Left hindlimb (tissue), 1 donor: ENCODE measurements at places on chromosomes 1 and 21.
A peak's percentile ranks its signal among the peaks of the same experiment; 100 is the strongest.

DNA sequence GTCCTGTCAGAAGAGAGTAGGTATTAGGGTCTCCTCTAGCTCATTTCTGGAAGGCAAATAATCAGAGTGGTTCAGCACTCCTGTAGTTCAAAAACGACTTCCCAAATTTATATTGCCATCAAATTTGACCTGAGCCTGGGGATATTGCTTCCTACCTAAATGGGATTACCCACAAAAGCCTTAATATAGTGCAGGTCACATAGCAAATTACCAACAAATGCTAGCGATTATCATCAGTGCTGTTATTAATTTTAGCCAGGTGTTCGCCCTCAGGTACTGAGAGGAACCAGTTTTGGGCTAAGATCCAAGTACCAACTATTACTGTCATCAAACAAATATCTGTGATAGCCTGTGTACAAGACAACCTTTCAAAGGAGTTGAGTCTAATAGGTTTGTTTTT, 661.8 kb upstream of the PTBP2 start:
- DNase-seq, result no peak

DNA sequence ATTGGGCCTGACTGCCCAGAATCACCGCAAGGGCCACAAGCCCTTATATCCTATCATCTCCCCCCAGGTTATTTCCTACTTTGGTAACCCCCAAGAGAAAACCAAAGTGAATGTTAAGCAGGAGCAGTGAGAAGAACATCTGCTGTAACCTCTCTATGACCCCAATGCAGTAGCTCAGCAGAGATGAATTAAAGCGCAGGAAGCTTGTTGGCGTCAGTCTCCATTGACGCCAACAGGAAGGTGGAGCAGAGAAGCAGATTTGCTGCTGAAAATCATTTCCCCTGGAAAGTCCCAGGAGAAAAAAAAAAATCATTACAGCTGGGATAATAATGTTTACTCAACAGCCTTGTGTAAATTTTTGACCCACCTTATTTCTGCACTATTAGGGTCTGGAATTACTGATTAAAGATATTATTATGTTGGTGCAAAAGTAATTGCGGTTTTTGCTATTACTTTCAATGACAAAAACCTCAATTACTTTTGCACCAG, 33.2 kb upstream of the FAM163A start:
- peak; percentile 60 for DNase-seq

DNA sequence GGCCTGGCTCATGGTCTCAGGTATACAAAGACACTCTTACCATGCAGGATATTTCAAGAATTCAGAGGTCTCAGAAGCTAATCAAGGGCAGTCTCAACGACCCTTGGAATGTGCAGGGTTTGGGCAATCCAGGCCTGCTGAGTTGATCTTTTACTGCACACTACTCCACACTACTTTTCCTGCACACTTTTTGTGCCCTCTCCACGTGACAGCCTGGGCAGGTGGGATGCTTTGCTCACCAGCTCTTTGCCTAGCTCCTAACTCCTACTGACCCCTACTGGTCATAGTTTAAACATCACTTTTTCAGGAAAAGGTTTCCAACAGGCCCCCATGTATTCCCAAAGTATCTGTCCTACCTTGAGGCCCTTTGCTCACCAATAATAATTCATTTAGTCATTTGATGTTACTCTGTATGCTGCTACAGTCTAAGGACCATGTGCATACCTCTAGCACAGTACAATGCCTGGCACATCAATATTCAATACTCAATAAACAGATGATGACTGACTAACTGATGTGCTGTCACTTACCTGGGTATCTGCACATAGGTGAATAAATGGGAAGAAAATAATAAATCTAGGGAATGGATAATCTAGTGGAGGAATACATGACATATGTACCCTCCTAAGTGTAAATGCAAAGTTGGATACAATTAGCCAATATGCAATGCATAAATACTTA, 9.6 kb downstream of the DUSP23 start:
- no peak for DNase-seq

- DNase-seq, result no peak
These were observed 11.9 kb upstream of the RXRG start for GRCh38 chr1:165456861-165457260.

- DNase-seq, result no peak
These were observed 9.3 kb upstream of the FCAMR start for GRCh38 chr1:206979379-206980043.

DNA sequence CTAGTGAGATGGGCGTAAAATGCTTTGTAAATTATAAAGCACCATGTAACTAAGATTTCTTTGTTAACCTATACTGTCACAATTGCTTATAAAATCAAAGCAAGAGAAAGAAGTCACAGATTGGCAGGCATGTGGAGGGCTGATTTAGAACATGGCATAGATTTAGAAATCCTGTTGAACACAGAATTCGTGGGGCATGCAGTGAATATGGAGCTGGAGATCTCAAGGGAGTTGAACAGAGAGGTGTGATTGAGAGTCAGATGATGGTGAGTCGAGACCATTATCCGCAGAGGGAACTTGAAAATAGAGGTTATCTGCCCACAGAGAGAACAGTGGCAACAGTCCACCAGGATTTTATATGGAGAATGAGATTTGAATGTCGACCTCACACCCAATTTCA, 27.6 kb downstream of the PBX1 start:
- no peak for DNase-seq

DNA sequence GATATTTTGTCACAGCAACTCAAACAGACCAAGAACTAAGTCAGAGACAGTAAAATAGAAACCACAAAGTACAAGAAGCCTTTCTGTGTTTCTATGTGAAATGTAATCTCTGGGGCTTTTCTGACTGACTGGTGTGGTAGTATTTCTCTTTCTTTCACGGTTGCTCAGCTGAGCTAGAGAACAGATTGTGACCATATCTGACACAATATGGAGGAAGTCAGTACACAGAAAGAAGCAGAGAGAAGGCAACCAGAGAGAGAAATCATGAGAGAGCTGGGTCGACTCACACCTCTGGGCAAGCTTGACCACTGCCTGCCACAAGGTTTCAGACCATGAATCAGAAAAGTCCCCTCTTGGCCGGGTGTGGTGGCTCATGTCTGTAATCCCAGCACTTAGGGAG, 208.9 kb upstream of the GREM2 start:
- DNase-seq, result no peak

DNA sequence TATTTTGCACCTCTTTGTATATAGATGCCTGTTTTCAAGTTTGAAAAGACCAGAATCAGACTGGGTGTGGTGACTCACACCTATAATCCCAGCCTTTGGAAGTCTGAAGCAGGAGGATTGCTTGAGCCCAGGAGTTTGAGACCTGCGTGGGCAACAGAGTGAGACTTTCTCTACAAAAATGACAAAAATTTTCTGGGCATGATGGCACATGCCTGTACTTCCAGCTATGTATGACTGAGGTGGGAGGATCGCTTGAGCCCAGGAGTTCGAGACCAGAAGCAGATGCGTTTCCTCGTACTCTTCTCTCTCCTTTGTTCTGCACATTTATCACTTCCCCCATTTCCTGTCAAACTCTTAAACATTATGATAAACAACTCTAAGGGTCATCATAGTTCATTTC, 310.0 kb upstream of the SNX7 start:
- no peak for DNase-seq

GRCh38 chr1:182304218-182304617, 87.4 kb downstream of the GLUL start:
- DNase-seq, result no peak

- DNase-seq, result no peak
These were observed 183.2 kb downstream of the TNR start for GRCh38 chr1:175560192-175560591.
